ENCODE measurements at places on chromosomes 7 and 10.

DNA sequence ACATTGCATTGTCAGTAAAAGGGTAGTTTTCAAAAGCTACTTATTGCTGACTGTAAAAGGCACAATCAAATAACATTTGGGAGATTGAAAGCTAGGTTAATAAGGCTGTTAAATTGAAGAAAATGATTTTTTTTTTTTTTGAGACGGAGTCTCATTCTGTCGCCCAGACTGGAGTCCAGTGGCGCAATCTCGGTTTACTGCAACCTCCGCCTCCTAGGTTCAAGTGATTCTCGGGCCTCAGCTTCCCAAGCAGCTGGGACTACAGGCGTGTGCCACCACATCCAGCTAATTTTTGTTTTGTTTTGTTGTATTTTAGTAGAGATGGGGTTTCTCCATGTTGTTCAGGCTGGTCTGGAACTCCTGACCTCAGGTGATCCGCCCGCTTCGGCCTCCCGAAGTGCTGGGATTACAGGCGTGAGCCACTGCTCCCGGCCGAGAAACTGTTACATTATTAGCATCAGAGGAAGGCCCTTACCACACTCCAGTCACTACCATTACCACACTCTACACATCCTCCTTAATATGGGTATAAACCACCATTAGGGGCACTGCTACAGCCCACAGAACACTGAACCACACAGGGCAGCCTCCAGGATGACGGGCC, 1.0 kb downstream of the CYP51A1 start:
- DNase-seq = no peak

GRCh38 chr10:116763440-116763839, 21.1 kb upstream of the HSPA12A start:
- DNase-seq = no peak

DNA sequence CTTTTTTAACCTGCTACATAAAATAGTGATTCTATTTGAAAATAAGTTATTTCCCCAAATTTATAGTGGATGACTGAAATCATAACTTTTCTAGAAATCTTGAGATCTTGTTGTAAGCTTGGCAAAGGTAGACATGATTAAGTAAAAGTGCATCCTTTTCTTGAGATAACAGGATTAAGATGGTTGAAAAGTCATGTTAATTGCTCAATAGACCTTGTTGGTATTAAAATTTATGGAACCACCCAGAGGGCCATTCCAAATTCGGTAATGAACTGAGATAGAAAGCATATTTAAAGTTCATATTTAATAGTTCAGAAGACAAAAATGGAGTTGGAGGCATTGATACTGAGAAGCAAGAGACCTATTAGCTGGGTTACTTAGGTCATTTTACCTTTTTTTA, 139.1 kb downstream of the BICC1 start:
- no peak for DNase-seq

- peak; percentile 95 for DNase-seq
These were observed 80.5 kb downstream of the TNS3 start for GRCh38 chr7:47501406-47501805.

- peak; percentile 71 for DNase-seq
These were observed 402.9 kb downstream of the MAGI2 start for GRCh38 chr7:79050603-79051002.

GRCh38 chr10:114772496-114773196, 48.9 kb upstream of the FHIP2A start:
- DNase-seq = no peak

DNA sequence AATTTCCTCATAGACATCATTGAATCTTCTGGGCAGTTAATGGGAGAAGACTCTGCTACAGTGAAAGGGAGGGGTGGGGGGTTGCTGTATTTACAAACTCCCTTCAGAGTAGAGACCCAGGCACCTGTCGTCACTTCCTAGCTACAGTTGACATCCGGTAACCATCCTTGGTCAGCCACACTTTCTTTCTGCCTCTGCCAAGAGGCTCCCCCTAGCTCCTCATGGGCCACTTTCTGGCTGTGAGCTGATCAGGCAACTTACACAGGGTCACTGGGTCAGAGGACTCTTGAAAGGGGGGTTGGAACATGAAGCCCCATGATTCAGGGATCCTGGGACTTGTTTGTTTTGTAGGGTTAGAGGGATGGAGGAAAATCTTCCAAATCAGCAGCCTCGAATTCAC, 1.2 kb downstream of the TECPR1 start:
- DNase-seq = no peak

GRCh38 chr10:86603256-86603655, 51.1 kb upstream of the OPN4 start:
- DNase-seq = no peak

DNA sequence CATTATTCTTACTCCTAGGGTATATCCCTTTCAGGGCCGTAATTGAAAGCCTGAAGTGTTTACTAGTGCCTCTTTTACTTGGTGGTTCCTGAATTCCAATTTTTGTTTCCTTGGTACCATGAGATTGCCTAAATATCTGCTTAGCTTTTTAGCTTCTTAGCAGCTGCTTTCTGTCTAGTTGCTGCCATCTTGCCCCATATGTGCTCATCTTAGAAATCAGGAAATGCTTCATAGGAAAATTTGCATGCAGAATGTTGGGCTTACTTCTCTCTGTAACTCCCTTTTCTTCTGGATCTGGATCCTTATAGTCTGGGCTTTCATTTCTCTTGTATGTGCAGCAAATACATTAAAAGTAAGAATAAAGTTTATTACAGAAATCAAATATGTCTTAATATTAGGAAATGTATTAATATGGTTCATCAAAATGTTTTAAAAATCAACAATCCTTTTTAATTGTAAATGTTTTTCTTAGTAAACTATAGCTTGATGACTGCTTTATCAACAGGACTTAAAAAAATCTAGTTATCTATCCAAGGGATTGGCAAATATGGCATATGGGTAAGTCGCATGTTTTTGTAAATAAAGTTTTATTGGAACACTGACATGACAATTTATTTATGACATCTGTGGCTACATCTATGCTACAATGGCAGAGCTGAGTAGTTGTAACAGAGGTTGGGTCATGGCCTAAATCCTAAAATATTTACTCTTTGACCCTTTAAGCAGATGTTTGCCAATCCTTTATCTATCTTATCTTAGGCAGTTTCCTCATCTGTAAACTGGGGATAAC, 73.5 kb upstream of the CDK6 start:
- DNase-seq = no peak

DNA sequence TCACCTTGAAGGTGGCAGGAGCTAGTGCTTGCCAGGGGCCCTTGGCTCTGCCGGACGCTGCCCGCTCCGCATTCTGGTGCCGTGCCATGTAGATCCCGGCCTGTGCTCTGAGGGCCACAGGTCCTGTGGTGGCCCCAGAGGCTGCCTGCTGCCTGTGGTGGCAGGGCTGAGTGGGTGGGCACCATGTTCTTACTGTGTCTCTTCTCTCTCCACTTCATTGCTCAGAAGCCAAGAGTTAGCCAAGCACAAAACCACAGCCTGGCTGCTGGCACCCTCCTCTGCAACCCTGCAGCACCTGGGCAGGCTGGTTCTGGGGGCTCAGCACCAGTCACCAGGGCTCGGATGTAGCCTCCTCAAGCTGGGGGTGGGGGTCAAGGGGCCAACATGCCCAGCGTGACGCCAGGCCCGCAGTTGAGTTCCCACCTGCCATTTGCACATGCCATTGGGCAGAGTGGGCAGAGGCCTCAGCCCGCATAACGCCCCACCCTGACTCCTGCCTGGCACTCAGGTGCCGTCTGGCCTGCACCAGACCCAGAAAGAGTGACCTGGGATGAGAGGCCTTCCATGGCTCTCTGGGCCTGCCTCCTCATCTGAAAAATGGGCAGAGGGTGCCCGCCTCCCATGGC, 16.3 kb downstream of the ZMIZ1 start:
- no peak for DNase-seq

GRCh38 chr10:47214520-47214919, 85.5 kb upstream of the GDF10 start:
- peak; percentile 30 for DNase-seq

DNA sequence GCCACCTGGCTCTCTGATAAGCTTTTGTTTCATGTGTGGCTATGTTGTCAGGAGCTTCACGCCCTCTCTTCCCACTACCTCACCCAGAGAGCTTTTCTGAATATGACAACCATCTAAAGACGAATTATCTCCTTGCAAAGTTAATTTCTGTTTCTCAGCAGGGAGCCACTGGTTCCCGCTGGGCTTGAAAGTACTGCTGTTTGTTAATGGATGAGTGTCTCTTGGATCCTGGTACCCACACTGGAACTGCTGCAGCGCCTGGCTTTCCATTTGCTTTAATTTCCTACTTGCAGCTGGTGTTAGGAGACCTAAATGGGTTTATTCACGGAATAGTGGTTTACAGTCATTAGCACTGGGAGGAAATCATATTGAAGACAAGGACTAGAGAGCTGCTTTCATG, 267.9 kb upstream of the LRGUK start:
- DNase-seq = no peak

DNA sequence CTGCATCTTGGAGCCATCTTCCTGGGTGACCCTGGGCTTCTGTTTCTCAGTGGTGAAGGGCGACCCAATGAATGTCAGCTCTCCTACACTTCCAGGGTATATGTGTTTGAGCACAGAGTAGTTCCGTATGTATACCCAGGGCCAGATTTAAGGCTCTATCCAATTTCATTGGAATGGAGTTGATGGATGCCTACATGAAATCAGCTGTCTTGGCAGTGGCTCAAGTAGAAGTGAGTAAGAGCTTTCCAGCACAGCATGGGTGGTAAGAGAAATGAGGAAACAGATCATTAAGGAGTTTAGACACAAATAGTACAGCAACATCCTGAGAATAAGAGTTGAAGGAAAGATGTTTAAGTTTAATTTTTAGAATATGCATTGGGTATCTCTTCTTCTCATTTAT, 433.0 kb downstream of the PAXIP1 start:
- no peak for DNase-seq

DNA sequence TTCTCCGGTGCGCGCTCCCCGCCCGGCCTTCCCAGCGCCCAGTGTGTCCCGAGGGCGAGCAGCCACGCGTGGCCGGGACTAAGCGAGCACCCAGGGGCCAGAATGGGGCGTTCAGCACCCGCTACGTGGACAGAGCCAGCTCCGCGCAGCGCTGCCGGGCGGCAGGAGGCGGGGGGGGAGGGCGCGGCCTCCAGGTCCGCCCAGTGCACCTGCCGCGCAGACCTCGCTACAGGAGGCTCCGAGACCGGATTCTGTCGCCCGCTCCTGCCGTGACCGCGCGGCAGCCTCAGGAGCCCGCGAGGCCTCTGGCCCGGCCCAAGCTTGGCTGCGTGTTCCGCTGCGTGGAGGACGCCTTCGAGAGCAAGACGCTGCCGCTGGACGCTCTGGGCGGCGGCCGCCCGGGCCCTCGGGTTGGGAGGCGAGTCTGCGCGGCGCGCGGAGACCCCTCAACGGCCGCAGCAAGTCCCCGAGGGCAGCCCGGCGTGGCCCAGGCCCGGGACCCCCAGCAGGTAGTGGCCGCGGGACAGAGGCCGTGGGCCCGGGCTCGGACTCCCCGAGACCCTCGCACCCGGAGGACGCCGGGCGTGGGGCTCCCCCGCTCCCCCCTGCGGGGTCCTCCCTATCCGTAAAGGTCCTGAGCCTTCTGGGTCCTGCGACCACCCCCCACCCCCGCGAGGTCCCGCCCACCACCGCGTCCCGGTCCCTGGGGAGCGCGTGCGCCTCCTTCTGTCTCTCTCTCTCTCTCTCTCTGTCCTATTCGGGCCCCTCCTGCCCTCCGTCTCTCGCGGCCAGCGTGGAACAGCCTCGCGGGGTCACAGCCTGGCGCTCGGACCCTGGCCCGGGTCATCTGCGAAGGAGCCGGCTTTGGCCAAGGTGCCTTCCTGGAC, 904 bp upstream of the DPYSL4 start:
- peak; percentile 33 for DNase-seq

DNA sequence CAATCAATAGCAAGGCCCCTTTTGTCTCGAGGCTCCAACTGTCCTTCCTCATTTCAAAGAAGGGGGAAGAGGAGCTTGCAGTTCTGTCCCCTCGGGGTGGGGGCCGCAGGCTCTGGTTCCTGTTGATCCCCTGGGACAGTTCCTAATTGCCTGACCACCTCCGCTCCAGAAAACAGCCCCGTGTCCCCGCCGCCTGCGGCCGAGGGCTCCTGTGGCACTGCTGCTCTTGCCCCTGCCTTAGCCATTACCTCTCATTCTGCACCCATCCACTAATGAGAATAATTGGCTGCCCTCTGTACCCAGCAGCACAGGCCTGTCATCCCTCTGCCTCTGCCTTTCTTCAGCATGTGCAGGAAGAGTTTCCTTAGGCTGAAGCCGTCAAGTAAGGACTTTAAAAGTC, 668.3 kb upstream of the FOXK1 start:
- DNase-seq = no peak

DNA sequence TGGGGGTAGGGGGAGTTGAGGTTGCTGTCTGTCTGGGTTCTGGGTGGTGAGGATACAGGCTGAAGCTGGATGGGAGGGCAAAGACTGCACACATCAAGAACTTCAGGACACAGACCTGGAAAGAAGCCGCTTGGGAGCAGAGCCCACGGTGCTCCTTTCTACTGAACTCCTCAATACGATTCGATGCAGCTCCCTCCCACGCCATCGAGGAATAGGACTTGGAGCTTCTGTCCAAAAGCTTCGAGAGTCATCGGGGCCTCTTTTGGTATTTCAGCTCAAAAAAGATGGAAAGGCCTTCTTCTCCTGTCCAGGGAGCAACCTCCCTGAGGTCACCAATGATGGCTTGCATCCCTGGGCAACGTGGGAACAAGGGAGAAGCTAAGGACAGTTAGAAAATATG, 407.1 kb upstream of the MGMT start:
- no peak for DNase-seq

GRCh38 chr7:136677471-136678365, 190.7 kb upstream of the CHRM2 start:
- peak; percentile 95 for DNase-seq

- DNase-seq = no peak
These were observed 50.9 kb downstream of the SND1 start for GRCh38 chr7:127702938-127703337.

DNA sequence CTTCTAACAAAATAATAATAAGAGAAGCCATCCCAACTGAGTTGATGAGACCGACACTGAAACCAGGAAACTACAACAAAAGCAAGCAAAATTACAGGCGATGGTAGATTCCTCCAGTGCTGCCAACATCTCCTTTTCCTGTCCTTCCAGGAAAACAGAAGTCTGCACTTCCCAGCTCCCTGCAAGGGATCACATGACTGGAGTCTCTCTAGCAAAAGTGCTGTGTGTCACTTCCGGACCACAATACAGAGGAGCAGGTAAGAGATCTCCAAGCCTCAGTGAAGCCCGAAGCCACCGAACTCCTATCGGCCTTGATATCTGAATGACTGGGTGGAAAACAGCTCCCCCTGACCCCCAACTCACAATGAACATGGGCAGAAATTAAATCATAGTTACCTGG, 63.2 kb downstream of the SMURF1 start:
- DNase-seq = no peak

DNA sequence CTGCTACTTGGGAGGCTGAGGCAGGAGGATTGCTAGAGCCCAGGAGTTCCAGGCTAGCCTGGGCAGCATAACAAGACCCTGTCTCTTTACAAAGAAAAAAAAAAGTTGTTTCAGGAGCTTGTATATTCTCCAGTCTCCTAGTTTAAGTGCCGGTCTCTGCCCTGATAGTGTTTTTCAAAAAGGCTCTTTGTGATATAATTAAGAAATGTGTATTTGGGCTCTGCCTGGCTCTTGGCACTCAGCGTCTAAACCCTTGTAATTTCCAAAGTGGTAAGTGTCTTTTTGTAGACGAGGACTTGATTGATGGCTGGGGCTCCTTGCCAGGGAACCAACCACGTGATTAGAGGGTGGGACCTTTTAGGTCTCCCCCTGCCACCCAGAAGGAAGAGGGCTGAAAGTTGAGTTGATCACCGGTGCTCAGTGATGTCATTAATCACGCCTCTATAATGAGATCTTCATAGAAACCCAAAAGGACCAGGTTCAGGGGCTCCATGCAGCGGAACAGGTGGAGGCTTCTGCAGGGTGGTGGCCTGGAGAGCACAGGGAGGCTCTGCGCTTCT, 4.4 kb downstream of the EIF3B start:
- DNase-seq = no peak

GRCh38 chr7:29372351-29373090, 177.9 kb downstream of the CHN2 start:
- DNase-seq = no peak
